ENCODE measurements at places on chromosomes 7 and 10.

DNA sequence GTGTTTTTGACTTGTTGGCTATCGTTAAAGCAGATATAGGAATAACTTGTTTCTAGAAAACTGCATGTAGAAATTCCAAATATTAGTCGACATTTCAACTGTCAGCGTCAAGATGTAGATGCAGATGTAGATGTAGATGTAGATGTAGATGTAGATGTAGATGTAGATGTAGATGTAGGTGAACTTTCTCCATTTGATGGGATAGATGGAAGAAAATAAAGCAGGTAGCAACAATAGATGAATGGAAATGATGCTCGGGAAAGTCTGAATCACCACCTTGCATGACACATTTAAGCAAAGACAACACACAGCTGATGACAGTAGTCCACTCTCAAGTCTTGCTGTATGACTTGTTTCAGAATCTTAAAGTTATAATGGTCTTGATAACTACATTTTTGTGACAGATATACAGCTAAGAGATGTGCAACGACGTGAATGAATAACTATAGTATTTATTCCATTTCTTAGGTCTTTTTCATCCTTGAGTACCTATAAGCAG is 53.5 kb downstream of the SND1 start:
- DNase-seq = no peak

GRCh38 chr7:44366986-44367385 is 41.6 kb upstream of the CAMK2B start:
- no peak for DNase-seq

GRCh38 chr10:6301488-6302075 is 98.8 kb downstream of the PFKFB3 start:
- DNase-seq = no peak

DNA sequence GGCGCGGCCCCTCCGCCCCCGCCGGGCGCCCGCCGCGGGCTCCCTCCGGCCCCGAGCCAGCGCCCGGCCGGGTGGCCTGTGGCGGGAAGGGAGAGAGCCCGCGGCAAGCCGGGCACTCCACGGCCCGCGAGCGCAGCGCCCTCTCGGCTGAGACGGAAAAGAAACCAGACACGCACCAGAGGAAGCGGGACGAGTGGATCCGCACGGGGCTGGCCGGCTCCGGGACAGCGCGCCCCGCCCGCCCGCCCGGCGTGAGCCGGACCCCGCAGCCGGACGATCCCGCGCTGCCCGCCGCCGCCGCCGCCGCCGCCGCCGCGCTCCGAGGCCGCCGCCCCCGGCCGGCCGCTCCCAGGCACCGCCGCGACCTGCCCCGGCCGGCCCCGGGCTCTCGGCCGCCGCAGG is 300 bp downstream of the ARHGAP21 start:
- DNase-seq = peak; percentile 32

GRCh38 chr10:78436706-78437406 is 403.2 kb downstream of the RPS24 start:
- DNase-seq = no peak

DNA sequence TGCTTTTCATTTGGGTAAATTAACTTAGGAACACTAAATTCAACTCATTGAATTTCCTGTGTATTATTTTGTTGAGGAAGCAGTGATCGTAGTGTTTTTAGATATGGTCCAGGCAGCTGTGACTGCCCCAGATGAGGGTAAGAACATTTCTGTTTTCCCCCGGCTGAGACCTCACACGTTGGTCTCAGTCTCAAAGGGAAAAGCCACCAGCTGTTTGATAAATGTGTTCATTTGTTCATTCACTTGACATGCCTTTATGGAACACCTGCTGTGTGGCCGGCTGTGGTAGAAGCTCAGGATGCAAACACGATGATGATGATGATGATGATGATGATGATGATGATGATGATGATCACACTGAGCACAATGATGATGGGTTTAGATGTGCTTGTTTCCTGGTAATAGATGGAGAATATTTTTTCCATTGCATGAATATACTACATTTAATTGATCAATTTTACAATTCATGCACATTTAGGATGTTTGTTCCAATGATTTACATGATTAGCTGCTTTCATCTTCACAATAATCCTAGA is 125.6 kb upstream of the ZNF32 start:
- no peak for DNase-seq

GRCh38 chr10:84890706-84891105 is 562.3 kb downstream of the CCSER2 start:
- no peak for DNase-seq

GRCh38 chr10:59508956-59509355 is 146.6 kb upstream of the FAM13C start:
- no peak for DNase-seq

DNA sequence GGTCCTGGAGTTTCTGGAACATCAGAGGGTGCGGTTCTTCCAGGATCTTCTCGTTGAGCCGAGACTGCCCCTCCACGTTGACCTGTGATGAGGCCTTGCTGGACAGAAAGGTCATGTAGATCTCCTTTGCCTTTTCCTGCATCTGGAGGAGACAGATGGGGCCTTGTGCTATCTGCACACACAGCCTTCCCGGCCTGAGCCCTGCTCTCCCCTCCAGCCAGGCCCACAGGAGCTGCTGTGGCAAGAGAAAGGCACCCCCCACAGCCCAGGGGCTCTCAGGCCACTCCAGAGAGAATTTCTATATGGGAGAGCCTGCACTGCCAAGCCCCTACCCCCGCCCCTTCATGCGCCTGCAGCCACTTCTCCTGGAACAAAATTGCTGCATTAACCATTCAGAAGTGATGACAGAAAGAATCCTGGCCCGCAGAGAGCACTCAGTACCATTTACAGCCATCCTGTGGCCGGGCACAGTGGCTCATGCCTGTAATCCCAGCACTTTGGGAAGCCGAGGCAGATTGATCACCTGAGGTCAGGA is 26.9 kb downstream of the RGS10 start:
- no peak for DNase-seq

GRCh38 chr10:86666538-86666937 is 1.8 kb upstream of the LDB3 start:
- no peak for DNase-seq

- DNase-seq = no peak
These were observed 7.2 kb downstream of the RNF133 start for GRCh38 chr7:122691569-122692235.

GRCh38 chr7:38660427-38661099 is 29.4 kb upstream of the AMPH start:
- peak; percentile 18 for DNase-seq

- DNase-seq = no peak
These were observed 145.0 kb downstream of the ADAM12 start for GRCh38 chr10:126243306-126243705.

- no peak for DNase-seq
These were observed 19.5 kb upstream of the RHEB start for GRCh38 chr7:151539088-151539671.

DNA sequence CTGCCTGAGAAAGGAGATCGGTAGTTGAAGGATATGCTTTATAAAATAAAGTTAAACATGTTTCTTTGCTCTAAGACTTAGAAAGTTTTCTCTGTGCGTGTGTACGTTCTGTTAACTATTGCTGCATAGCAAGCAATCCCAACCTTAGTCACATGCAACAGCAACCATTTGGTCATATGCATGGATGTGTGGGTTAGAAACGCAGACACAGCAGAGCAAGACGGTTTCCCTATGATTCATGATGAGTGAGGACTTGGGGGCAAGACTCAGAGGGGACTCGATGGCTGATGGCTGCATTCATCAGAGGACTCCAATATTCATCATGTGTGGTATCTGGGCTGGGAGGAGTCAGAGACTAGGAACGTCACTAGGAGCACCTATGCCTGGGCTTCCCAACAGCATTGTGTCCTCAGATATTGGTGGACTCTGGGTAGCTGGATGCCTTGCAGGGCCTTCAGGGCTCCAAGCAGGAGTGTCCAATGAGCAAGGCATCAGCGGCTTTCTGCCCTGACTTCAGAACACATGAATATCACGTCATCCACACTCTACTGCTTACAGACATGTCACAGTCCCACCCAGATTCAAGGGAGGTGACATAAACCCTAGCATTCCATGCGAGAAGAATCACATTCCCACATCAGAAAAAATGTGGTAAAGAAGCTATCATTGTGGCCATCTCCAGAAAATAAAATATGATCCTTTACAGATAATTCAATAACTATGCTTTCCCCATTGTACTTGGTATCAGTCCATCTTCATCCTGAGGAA is 731.2 kb downstream of the TNS3 start:
- DNase-seq = no peak

DNA sequence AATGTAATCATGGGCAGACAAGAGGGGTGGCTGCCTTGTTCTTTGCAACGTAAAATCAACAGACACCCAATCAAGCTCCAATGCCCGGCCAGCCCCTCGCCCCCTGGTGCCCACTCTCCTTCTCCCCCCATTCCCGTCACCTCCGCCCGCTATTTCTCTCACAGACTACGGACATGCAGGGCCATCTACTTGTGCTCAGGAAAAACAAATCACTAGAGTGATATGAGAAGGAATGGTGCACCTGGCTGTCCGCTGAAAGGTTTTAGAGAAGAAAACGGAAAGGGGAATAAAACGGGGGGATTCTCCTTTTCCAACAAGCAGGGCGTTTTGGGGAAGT is 396 bp downstream of the GRM8 start:
- DNase-seq = no peak

DNA sequence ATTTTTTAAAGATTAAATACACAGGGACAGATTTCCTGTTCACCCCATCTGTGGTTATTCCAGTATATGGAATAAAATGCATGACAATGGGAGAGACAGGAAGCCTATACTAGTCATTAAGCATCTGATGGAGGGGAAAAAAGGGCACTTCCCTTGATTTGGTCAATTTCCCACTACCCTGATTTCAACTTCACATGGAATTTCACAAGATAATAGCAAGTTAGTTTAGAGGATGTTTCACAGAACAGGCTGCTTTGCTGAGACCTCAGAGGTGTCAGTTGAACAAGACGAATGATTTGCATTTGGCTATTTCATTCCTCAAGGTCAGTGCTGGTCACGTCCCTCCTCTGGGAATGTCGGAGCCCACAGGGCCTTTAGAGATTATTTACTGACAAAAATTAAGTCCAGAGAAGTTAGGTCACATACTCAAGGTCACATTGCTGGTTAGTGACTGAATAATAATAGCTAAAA is 4.7 kb upstream of the ITPRIP start:
- no peak for DNase-seq

- DNase-seq = no peak
These were observed 52.2 kb downstream of the R3HCC1L start for GRCh38 chr10:98186681-98187080.

- no peak for DNase-seq
These were observed 58.2 kb upstream of the CHST15 start for GRCh38 chr10:124151466-124152095.

DNA sequence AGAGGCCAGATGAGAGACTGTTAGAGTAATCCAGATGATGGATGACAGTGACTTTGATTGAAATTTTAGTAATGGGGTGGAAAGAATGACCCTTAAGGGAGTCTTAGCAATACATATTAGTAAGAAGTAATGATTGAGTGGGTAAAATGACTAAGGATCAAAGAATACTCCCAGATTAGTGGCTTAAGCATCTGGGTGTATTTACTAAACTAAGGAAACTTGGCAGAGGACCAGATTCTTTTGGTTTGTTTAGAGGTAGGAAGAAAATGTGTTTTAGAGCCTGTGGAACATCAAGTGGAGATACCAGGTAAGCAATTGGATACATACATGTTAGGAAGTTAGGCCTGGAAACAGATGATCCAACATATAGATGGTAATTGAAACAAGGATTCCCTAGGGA is 58.8 kb upstream of the ADRA2A start:
- DNase-seq = no peak

GRCh38 chr7:106415433-106415832 is 130.7 kb upstream of the NAMPT start:
- no peak for DNase-seq

DNA sequence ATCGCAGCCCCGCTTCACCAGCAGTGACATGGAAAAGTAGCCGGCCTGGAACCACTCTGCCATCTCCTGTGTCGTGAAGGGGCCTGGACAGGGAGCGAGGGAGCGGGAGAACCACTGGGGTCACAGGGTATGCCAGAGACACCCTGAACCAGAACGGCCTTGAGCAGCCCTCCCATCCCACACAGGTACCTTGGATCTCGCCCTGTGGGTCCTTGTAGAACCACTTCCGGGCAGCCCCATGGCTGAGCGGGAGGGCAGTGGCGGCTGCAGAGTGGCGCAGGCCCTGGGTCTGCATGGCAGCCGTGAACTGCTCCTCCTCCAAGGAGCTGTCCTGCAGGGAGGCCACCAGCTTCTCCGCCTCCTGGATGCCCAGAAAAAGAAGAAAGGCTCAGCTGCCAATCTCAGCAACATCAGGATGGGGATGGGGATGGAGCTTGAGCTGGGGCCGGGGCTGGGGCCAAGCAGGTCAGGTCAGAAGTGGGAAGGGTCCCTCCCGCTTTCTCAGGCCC is 9.5 kb downstream of the GIGYF1 start:
- no peak for DNase-seq

DNA sequence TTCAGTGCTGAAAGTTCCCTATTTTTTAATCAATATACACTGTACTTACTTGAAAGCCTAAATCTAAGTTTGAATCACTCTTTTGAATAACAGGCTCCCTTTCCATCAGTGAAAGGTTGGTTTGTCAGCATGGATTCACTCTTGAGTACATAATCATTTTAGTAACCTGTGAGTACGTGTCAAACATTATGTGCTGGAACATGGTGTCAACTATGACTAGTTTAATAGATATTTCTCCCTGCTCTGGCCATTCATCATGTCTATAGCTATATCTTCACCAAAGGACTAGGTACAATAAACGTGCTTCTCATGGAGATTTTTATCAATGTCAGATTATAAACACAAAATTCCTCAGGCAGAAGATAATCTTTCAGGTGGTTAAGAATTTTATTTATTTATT is 61.7 kb upstream of the MDFIC start:
- DNase-seq = no peak

DNA sequence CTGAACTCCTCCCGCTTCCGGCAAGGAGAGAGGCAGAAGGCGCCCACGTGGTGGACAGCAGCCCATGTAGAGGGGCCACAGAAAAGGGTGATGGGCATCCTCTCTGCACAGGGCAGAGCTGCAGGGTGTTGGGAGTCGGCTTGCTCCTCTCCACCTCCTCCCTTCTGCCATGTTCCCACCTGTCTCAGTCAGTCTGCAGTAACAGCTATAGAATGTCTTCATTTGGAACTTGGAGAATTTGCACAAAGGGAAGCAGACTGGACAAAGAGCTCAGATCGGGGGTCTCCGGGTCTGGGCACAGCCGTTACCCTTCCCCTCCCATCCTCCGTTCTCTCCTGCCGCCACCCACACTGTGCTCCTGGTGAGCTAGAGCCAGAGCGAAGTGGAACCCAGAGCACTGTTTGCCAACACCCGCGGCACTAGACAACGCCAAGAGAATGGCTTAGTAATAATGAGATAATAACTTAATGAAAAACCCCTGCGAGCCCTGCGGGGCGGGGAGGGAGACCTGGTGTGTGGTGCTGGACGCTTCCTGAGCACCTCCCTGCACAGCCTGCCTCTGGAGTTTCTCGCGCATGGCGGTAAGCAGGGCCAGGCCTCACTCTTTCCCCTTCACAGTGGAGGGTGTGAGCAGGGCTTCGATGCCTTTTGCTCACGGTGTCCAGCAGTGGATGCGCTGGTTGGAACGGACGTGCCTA is 254.7 kb downstream of the PAXIP1 start:
- DNase-seq = no peak

GRCh38 chr10:7036951-7037350 is 373.9 kb downstream of the SFMBT2 start:
- DNase-seq = no peak

- DNase-seq = no peak
These were observed 660.2 kb upstream of the IGFBP3 start for GRCh38 chr7:46581268-46581667.

Data from hematopoietic multipotent progenitor cell treated with erythropoietin and hydrocortisone succinate and interleukin-3 and kit ligand, for 15 days (in vitro differentiated cells).